ENCODE measurements at places on chromosomes 12 and 14. TPM values are rescaled to one million over a fixed set of nuclear protein-coding genes. Genes with fewer than 3 reads are reported as not detected.

Gene PHETA1
- 5.9 TPM for total RNA-seq

DNA sequence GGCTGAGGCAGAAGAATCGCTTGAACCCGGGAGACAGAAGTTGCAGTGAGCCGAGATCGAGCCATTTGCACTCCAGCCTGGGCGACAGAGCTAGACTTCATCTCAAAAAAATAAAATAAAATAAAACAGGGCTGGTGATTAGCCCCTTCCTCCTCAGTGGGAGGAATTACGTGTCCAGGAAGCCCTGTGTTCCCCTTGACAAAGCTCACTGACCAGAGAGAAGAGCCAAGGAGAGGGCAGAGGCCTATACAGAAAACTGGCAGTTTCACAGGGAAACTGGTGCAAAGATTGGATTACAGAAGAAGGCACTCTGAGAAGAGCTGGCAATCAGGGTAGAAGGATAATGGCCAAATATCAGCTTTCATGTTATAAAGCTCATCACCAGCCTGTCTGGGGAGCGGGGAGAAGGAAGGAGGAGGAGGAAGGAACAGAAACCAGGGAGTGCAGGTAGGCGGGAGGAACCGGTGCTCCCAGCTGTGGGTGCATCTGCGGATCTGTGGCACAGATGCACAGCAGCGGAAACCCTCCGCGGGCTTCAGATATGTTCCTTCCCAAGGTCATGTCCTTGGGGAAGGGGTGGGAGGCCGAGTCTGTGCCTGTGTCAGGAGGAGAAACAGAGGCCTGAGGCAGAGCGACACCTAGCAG is 6.7 kb downstream of the RAB15 start:
- DNase-seq: no peak

DNA sequence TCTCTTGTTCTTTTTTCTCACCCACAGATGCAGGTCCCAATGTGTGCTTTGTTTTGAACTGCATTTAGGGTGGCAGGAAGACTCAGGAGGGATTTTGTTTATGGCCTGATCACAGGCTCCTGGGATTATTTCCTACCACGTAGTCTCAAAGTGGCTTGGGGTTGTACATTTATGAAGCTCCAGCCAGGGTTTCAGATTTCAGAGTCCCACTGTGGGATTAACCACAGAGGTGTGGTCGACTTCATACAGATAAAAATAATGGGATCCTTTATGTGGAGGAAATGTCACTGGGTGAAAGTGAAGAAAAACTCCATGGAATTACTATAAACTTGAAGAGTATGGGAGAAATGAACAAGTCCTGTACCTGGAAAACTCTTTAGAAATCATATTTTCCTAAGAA is 14.2 kb upstream of the PPP1R1A start:
- DNase-seq: peak; percentile 17

DNA sequence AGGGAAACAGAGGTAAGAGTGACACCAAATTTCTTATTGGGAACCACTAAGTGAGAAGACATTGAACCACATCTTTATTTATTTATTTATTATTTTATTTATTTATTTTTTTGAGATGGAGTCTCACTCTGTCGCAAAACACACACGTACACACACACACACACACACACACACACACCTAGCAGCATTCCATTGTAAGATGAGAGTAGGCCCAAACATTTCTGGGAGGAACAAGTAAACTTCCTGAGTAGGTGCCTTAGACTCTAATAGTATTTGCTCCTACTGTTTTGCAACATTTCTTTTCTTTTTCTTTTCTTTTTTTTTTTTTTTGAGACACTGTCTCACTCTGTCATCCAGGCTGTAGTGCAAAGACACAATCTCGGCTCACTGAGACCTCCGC is 7.1 kb upstream of the CDC42BPB start:
- no peak for DNase-seq

Gene ORAI1
- 23.6 TPM for total RNA-seq

GRCh38 chr14:61911574-61911973 is 149.4 kb downstream of the SNAPC1 start:
- no peak for DNase-seq

DNA sequence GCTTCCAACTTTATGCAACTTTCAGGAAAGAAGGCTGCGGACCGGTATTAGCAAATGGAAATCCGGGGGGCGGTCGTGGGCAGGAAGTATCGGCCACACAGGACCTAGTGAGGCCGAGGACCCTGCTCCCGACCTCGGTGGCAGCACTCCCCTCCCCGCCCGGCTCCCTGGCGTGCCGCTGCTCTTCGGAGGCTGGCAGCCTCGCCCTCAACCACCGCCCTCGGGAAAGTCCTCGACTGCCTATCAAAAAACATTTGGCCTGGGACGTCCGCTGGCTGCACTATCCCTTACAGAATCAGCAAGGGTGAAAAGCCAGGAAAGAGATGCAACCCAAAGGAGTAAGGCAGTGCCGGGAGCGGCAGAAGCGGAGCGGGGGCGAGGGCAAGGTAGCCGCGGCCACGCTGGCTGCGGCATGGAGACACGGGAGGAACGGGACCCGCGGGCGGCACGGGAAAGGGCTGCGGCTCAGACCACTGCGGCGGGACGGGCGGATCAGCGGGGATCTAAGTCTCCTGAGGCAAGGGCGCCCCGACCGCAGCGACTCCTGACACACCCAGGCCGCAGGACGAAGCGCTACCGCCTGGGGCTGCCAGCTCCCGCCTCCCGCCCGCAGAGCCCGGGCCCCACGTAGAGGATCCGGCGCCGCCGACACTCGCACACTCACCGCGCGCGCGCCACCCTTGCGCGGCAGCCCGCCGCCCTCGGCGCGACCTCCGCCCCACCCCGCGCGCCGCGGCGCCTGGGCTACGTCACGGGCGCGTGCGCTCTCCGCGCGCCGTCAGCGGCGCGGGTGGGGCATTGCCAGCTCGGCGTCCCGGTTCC is at the start of the genes BBOF1 and ENTPD5:
Gene BBOF1, plus strand, starts transcription at position 764 of the 822 bp plus-strand sequence. CDS start 130 bp downstream, outside the sequence.
Gene ENTPD5, minus strand, starts transcription at position 703 of the 822 bp plus-strand sequence. CDS start 31,186 bp downstream, outside the sequence.
- peak; percentile 85 for DNase-seq

- DNase-seq: no peak
Observed at GRCh38 chr14:51597261-51598001, 54.3 kb upstream of the FRMD6 start.

Gene SLCO1A2
- total RNA-seq: 7.3 TPM

Gene ETNK1
- 89.6 TPM for total RNA-seq

- no peak for DNase-seq
Observed at GRCh38 chr12:63747553-63747952, 32.2 kb upstream of the RXYLT1 start.

GRCh38 chr14:77526266-77526665 is 27.6 kb upstream of the ISM2 start:
- no peak for DNase-seq

Gene SLC25A47
- not detected for total RNA-seq

Gene USP44
- total RNA-seq: 8.7 TPM

DNA sequence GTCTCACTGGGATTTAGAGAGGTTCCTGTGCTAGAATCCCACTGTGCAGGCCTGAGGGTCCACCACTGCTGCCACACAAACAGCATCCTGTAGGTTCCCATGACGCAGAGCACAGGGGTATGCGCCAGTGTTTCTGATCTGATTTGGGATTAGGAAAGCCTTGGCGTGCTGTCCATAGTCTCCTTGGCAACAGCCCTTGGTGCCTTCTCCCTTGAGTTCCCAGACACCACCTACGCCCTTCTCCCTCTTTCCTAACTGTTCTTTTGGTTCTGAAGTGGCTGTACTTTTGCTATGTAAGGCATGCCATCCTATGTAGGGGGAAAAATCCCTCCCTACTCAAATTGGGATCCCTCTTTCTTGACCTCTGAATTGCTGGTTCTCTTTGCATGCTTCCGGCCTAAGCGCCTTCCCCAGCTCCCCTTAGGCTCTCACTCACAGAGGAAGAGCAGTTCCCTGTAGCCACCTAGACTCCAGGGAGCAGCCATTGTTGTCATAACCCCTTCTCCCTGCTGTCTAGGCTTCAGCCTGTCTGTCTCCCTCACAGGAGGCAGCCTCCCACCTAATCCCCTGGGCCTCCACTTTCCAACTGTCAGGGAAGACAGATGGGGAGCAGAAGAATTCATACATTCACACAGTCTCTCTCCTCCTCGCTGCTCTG is 14.8 kb upstream of the RIC8B start:
- no peak for DNase-seq

DNA sequence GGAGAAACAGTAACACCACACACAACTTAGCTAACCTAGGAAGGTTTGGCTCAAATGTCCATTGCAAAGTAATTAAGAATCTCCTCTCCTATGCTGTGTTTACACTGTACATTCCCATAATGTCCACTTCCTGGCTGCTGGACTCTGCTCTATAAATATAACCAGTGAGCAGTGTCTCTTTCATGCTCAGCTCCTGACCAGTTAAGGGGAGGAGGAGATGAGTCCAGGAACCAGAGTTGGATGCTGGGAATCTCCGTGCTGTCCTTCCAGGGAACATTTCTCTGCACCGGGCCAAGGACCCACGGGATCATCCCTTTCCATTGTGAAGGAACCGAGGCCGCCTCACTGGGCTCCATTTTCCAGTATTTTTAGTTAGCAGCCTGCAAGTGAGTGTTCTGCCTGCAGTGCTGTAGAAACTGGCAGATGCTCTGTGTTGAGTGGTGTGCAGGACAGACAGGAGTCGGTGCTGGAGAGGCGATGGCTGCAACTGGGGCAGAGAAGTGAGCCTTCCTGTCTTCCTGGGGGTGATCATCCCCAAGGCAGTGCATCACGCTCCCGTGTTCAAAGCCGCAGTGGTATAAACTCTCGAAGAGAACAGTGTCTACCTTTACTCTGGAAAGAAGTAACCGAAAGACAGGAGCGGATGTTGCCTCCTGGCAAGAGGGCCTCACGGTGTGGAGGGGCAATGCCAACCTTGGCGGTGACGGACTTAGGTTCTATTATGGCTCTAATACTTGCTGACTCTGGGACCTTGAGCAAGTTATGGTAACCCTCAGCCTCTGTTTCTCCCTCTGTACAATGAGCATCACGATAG is 195.5 kb downstream of the CACNA1C start:
- DNase-seq: no peak

DNA sequence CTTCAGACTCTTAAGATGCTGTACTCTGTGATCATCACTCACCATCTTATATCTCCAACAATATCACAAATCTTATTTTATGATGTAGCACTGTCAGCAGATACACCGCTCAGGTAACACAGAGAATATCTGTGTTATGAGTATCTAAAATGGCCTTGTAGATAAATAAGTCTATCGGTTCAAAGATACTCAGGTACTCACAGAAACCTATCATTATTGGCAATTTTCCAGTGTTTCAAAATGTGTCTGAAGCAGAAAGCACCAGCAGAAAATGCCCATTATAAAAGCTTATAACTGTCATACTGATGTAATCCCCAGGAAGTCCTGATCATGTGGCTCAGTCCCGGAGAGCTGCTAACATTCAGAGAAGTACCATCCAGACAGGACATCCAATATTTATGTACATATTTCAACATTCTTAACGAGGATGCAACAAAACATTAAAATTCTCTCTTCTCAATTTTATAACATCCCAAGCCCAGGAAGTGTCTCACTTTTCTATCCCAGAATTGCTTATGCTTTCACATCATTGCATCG is 190.7 kb upstream of the LMNTD1 start:
- no peak for DNase-seq

- DNase-seq: no peak
Observed at GRCh38 chr14:67533754-67534085, 630 bp downstream of the PLEKHH1 start.

DNA sequence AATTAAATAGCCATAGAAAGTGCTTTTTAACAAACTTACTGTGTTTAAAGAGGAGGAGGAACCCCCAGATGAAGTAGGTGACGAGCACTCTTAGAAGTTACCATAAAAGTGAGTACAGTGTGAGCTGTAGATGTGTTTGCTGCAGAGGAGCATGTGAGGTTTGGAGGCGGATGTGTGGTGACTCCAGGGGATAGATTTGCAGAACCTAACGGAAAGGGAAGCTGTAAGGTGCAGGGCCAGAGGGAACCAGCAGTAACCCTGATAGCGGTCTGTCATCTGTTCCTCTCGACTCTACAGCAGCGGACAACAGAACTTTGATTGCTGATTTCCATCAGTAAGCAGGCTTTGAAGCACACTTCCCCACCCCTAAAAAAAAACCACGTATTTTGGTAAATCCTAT is 5.2 kb downstream of the CALM1 start:
- DNase-seq: no peak

- peak; percentile 89 for DNase-seq
Observed at GRCh38 chr12:20264608-20265114, 103.7 kb upstream of the PDE3A start.

DNA sequence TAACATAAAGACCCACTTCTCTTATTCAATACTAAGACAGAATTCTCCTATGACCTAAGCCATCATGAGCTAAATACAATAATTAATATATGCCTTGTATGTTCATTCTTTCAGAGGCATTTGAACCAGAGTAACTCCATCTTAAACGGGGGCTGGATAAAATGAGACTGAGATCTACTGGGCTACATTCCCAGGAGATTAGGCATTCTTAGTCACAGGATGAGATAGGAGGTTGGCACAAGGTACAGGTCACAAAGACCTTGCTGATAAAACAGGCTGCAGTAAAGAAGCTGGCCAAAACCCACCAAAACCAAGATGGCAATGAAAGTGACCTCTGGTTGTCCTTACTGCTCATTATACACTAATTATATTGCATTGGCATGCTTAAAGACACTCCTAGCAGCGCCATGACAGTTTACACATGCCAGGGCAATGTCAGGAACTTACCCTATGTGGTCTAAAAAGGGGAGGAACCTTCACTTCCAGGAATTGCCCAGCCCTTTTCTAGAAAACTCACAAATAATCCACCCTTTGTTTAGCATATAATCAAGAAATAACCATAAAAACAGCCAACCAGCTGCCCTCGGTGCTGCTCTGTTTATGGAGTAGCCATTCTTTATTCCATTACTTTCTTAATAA is 260.7 kb downstream of the SSPN start:
- no peak for DNase-seq

GRCh38 chr14:56185992-56186391 is 67.8 kb downstream of the PELI2 start:
- no peak for DNase-seq

Gene TMEM52B
- total RNA-seq: not detected

- DNase-seq: no peak
Observed at GRCh38 chr14:33349871-33350270, 411.2 kb downstream of the NPAS3 start.

- DNase-seq: peak; percentile 93
Observed at GRCh38 chr12:120093592-120094355, 22.8 kb downstream of the RAB35 start.

GRCh38 chr12:102970780-102971179 is 13.3 kb downstream of the ASCL1 start:
- DNase-seq: no peak

DNA sequence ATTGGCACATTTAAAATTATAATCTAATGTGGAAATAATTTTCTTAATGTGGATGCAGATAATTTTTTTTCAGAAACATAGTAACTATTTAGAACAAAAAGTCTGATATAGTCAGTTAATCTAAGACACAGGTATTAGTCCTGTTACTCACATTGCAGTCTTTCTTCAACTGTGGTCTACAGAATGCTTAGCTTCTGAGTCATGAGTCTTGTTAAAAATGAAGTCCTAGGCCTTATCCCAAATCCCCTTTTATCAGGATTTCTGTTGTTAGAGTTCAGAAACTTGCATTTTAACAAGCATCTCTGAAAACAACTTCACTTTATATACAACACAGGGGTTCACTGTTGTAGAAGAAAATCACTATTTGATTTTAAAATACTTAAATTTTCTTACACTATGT is 112.2 kb downstream of the SLC16A7 start:
- DNase-seq: no peak

Gene C12orf50
- total RNA-seq: 0.09 TPM

Gene ATXN2
- 85.7 TPM for total RNA-seq

Gene XRCC3
- total RNA-seq: 12.3 TPM

- DNase-seq: peak; percentile 64
Observed at GRCh38 chr14:104576232-104576969, 3.2 kb upstream of the C14orf180 start.

Gene TUBA1A
- 294 TPM for total RNA-seq
